ENCODE measurements at places on chromosomes 13 and 19.

DNA sequence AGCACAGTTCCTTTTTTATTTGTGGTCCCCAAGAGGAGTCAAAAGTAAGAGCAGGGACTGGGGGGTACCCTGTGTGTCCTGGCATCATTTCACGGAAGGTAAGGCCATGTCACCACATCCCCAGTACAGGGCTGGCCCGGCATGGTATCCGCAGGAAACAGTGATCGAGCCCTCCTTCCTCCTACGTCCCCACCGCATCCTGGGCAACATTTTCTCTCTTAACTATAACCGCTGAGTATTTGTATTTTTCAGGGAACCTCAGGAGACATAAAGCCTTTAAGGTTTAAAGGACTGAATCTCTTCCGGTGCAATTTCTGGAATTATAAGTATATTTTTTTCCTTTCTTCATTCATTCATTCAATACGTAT is 13.6 kb upstream of the LATS2 start:
- DNase-seq = peak; percentile 19

GRCh38 chr13:27211771-27212364 is 39.5 kb upstream of the RPL21 start:
- peak; percentile 60 for DNase-seq

- DNase-seq = peak; percentile 67
Measured at GRCh38 chr13:78137404-78138142, 218.9 kb upstream of the EDNRB start.

DNA sequence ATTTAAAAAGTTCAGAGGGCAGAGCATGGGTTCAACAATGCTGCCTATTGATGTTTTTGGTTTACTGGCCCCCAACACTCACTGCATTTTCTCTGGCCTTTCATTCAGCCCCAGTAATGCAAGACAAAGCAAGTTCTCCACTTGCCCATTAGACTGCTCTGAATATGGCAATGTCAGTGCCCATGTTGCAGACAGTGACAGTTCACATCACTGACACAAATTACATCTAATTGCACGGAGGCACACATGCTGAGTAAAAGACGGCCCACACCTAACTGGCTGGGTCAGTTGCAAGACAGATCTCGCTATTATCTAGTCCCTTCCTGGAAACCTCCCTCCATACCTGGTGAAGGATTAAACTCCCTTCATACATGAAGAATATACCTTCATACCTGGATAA is 54.0 kb downstream of the ENOX1 start:
- DNase-seq = no peak

DNA sequence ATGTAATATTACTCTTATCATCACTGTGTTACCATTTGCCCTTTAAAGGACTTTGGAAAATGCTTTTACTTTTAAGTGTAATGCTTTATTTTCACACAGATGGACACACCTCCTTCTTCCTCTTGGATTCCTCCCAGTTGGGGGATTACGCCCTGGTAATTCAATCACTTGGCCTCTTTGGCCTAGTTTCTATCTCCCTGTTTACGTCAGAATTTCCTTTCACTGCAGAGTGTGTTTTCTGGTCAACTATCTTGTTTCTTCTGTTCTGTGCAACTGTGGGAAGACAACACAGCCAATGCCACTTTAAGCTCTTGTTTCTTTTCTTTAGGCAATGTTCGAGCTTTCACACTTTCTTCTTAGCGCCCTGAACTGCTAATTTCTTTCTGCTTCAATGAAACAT is 257.3 kb upstream of the MAB21L1 start:
- no peak for DNase-seq

- no peak for DNase-seq
Measured at GRCh38 chr19:10677751-10678150, 23.5 kb upstream of the QTRT1 start.

- DNase-seq = no peak
Measured at GRCh38 chr13:78841358-78841963, 182.5 kb upstream of the OBI1 start.

- no peak for DNase-seq
Measured at GRCh38 chr13:23776698-23777574, 112.3 kb downstream of the MIPEP start.

DNA sequence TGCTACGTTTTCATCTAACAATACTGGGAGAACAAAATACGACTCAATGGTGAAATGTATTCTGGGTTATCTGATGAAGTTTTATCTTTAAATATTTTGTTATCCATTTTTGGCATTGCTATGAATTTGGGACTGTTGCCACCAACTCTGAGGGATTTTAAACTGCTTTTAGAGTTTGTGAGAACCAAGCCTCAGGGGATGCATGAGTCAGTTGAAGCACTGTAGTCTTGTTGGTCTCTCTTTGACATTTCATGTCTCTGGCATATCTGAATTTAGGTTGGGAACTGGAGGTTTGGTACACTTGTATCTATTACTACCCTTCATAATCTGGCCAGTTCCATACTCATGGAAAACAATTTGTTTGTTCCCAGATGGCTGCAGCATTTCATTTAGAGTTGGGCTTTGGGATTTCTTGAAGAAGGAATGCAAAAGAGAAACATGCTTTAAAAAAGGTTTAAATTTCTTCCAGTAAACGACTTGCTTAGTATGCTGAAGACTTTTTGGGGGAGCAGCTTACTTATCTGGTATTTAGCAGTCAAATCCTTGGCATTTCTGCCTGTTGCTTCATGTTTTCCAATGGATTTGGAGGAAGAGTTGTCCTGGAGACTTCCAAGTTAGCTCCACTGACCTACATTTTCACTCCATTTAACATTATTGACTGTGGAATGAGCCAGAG is 28.9 kb downstream of the ARHGEF7 start:
- no peak for DNase-seq

- peak; percentile 86 for DNase-seq
Measured at GRCh38 chr13:29583073-29583785, 12.3 kb downstream of the SLC7A1 start.

- DNase-seq = no peak
Measured at GRCh38 chr19:53904909-53905308, 4.2 kb upstream of the CACNG7 start.

DNA sequence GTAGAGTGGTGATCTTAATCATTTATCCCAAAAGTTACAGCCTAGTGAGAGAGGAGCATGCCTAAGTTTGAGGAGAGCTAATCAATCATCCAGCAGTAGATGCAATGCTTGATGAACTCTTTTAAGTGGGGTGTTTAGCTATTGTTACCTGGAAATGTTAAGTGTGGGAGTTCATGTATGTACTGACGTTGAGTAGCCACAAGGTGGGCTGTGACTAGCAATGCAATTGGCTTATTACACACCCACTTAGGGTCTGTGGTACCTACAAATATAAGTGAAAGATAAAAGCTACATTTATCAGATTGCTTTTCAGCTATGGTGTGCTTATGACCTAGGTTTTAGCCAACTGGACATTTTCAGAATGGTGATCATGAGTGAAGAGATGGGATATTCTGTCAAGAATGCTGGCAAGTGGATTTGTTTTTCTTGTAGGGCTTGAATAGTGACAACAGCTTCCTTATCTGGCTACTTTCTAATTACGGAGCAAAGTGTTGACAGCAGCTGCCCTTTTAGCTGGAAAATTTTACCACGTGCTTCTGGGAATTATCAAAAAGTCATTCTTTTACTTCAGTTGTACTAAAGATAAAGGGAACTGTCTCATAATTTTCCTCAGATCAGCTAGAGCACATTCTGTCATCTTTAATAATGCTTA is 170.6 kb downstream of the POSTN start:
- no peak for DNase-seq
